Adrenal gland (tissue), 19 donors: ENCODE measurements at places on chromosomes 3 and 15. TPM values are rescaled to one million over a fixed set of nuclear protein-coding genes. Genes with fewer than 3 reads are reported as not detected.

Gene CRBN
- total RNA-seq = 68.7 TPM

Gene ISY1
- 31.2 TPM for total RNA-seq

Gene GOLGA6L4
- 3.6 TPM for total RNA-seq

Gene TMEM40
- total RNA-seq = not detected

Gene ROPN1
- total RNA-seq = not detected

Gene SLC9C1
- total RNA-seq = not detected

Gene PCLAF
- 0.79 TPM for total RNA-seq

Gene NRROS
- total RNA-seq = 9.9 TPM

Gene SORD
- 36.3 TPM for total RNA-seq

Gene SLC38A3
- 0.61 TPM for total RNA-seq

Gene SPPL2A
- total RNA-seq = 143 TPM

Gene HHLA2
- not detected for total RNA-seq

Gene SMCO1
- total RNA-seq = not detected

Gene SNTN
- total RNA-seq = not detected

Gene KNSTRN
- total RNA-seq = 10.7 TPM

Gene ZNF860
- 0.35 TPM for total RNA-seq

Gene IGSF11
- 14.8 TPM for total RNA-seq

Gene TM6SF1
- total RNA-seq = 5.4 TPM

Gene ZNF502
- total RNA-seq = 10.2 TPM

Gene KCNMB2
- total RNA-seq = 3.9 TPM

Gene TFDP2
- 61.1 TPM for total RNA-seq

Gene LSAMP
- total RNA-seq = 23.9 TPM

Gene DUOXA2
- 0.17 TPM for total RNA-seq

Gene RYR3
- total RNA-seq = 10.0 TPM

Gene AGTR1
- 53.4 TPM for total RNA-seq

Gene TRPM1
- not detected for total RNA-seq

Gene SOX2
- total RNA-seq = 0.18 TPM

Gene FAM107A
- total RNA-seq = 1.2 TPM

Gene GABRR3
- under 0.01 TPM for total RNA-seq

Gene SIDT1
- 0.71 TPM for total RNA-seq

Gene ADAMTS9
- total RNA-seq = 5.1 TPM

Gene COL8A1
- total RNA-seq = 20.0 TPM

Gene TTLL13
- not detected for total RNA-seq

Gene FBXW12
- not detected for total RNA-seq

Gene GFM1
- 112 TPM for total RNA-seq

Gene GHRL
- total RNA-seq = not detected

Gene CLRN1
- 1.6 TPM for total RNA-seq

Gene RETNLB
- total RNA-seq = not detected

Gene ITIH1
- total RNA-seq = not detected

Gene POC1A
- 2.9 TPM for total RNA-seq

Gene POPDC2
- total RNA-seq = 3.2 TPM

Gene CACNA1D
- 45.5 TPM for total RNA-seq
